GM04503 (cell line): ENCODE measurements at places on chromosomes 5 and 9.

- DNase-seq: no peak
Measured at GRCh38 chr5:7837403-7837802, 13.5 kb downstream of the CFAP90 start.

GRCh38 chr5:143985832-143986515 lies 174.0 kb downstream of the HMHB1 start:
- peak; percentile 88 for DNase-seq

DNA sequence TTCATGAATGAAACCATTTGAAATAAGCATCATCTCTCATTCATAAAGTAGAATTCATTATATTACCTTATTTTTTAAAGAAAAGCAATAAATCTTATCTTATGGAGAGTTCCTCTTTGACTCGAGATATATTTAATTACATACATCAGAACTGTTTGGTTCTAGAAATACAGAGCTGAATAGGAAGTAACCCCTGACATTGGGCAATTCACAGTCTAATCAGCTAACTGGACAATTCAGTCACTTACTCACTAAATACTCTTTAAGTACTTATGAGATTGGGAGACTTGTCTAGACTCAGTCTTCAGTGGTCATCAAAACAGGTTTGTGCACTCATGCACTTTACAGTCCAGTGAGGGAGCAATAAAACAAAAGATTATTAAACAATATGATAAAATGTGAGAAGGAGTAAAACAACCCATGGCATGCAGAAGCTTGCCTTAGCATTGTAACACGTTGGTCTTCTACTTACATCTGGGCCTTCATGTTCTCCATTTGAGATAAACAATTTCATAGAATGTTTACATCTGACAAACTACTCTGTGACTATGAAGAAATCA lies 11.5 kb upstream of the FBXO38 start:
- DNase-seq: no peak

GRCh38 chr5:63700241-63700640 lies 262.0 kb downstream of the HTR1A start:
- no peak for DNase-seq

GRCh38 chr5:90932052-90932699 lies 373.6 kb downstream of the ADGRV1 start:
- peak; percentile 11 for DNase-seq

DNA sequence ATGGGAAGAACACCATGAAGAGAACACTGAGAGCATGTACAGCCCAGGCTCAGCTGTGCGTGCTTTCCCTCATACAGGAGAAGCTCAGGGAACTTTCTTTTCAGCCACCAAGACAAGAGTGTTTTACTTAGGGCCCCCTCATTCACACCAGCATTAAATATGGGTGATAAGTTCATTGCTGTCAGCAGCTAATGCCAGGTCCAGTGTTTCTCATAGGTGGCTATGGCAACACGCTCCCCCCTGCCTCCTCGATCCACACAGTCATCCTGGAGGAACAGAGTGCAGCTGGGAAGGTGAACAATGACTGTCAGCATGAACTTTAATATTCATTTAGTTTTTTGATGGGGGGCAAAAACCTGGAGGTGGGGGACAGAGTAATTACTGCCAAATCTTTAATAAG lies 54.4 kb downstream of the TEX10 start:
- DNase-seq: no peak

- DNase-seq: no peak
Measured at GRCh38 chr5:113663879-113664541, 150.5 kb downstream of the YTHDC2 start.

DNA sequence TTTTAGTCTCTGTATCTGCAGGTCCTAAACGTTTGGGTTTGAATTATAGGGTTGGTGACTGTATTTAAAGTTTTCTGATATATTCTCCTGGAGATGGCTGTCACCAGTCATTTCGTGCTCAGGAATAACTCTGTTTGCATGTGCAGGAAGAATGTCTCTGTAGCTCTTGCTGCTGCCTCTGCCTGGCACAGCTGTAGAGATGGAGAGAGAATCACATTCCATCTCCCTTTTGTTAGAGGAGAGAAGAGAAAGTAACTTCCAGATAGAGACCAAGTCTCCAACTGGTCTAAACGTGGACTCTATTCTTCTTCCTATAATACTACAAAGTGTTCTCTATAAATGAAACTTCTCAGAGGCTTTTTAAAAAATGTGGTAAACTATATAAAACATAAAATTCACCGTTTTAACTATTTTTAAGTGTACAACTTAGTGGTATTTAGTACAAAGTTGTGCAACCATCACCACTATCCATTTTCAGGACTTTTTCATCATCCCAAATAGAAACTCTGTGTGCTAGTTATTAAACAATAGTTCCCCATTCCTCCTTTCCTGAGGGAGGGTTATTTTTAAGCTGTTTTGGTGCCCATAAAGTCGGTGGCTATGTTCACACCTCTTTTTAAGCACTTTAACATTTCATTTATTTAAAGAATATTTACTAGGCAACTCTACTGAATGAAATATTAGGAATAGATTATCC lies 20.7 kb upstream of the STARD4 start:
- no peak for DNase-seq
